ENCODE measurements at places on chromosomes 16 and 17.

DNA sequence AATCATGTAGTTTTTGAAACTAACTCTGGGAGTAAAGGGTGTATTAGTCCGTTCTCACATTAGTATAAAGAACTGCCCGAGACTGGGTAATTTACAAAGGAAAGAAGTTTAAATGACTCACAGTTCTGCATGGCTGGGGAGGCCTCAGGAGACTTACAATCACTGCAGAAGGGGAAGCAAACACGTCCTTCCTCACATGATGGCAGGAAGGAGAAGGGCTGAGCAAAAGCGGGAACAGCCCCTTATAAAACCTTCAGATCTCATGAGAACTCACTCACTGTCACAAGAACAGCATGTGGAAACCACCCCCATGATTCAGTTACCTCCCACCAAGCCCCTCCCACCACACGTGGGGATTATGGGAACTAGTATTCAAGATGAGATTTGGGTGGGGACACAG is 256.5 kb upstream of the TNRC6C start:
- no peak for DNase-seq

DNA sequence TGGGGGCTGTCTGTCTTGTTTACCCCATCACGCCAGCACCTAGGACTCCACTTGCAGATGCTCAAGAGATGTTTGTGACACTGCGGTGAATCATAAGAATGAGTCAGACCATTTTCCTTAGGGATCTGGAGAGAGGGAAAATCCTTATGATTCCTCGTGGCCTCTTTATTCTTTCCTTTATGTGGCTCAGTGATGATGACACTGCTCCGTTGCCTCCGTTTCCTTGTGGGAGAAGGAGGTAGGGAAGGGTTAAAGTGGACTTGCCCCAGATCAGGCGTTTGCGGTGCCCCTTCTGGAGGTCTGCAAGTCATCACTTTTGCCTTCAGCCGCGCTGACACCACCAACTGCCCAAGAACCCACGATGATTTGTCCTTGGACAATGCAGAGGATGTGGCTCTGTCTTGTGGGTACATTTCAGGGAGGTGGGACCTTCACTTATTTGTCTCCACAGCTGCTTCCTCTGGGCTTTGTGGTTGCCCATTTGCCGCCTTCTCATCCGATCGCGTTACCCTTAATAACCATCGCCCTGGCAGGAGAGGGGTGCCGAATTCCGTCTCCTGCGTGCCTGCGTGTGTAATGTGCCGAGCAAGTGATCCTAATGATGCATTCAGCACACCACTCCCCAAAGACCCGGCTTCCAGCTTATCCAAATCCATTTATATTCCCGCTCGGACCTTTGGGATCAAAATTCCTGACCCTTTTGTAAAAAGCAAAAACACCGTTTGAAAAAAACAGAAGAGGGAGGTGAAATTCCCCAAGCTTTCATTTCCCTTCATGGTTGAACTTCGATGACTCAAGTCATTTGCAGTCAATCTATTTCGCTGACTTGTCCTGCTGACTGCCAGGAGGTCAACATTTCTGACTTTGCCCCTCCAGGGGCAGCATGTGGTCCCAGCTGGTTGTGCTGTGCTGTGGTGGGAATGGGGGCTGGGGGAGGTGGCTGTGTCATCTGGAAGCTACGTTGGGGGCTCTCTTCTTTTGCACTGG is 87.2 kb upstream of the IRX3 start:
- DNase-seq, result no peak

- DNase-seq, result no peak
Observed at GRCh38 chr17:82775001-82775823, 23.3 kb downstream of the TBCD start.

- DNase-seq, result no peak
Observed at GRCh38 chr16:16033208-16033717, 83.8 kb downstream of the ABCC1 start.

- peak; percentile 38 for DNase-seq
Observed at GRCh38 chr17:19762515-19762961, 14.4 kb upstream of the ALDH3A1 start.

DNA sequence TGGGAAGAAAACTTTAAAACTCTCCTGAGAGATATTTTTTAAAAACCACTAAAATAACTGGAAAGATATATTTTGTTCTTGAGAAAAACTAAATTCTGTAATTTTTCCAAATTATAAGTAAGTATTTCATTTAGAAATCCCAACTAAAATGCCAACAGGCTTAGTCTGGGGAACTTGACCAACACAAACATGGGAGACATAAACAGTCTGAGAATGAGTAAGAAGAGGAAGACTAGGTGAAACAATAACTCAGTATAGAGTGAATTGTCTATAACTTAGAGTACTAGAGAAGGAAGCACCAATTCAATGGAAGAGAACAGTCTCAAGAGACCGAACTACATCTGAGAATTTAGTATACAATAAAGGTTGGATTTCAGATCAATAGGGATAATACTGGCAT is 2.9 kb downstream of the CMTM1 start:
- no peak for DNase-seq

- DNase-seq, result no peak
Observed at GRCh38 chr16:54891346-54891745, 39.3 kb upstream of the IRX5 start.

DNA sequence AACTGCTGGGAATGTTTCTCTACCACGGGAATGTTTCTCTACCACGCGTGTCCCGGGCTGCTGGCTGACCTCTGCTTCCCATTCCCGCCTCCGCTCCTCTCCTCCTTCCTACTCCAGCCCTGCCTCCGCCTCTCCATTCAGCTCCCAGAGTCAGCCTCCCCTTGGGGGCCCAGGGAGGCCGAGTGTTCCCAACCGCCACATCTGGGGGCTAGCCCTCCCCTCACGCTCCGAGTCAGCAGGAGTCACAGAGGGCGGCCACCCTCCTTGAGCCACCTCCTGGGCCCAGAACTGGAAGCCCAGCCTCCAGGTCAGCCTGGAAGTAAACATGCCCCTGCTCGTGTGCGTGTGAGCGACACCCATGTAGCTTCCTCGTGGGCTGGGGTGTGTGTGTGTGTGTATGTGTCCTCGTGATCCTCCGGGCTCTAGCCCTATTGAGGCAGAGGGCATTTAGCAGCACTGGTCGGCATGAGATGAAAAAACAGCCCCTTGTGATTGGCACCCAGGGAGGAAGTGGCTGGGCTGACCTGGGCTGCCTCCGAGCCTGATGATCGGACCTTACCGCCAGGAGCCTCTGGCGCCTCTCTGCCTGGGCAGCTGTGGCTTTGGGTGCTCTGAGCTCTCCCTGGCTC is 7.3 kb downstream of the CYGB start:
- no peak for DNase-seq

DNA sequence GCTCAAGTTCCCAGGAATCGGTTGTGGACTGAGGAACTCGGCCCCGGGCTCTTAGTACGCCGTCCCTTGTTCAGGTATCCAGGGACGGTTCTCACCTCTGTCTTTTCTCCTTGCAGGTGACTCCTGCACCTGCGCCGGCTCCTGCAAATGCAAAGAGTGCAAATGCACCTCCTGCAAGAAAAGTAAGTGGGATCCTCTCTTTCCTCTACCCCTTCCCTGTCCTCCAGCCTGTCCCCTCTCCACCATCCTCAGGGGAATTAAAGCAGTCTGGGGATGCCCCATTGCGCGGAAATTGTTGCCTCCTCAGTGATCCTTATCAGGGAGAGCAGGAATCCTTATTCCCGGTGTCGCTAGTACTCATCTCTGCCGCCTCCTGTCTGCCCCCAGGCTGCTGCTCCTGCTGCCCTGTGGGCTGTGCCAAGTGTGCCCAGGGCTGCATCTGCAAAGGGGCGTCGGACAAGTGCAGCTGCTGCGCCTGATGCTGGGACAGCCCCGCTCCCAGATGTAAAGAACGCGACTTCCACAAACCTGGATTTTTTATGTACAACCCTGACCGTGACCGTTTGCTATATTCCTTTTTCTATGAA is 585 bp downstream of the MT2A start:
- no peak for DNase-seq

Measured in stimulated activated CD8-positive, alpha-beta memory T cell treated with anti-CD3 and anti-CD28 coated beads, Interleukin-4, amount 100 ng/mL, for 4 hours (primary cell).